ENCODE measurements at places on chromosomes 3 and 15.

GRCh38 chr3:60114191-60114590, 1064.4 kb upstream of the CFAP20DC start:
- no peak for DNase-seq

- no peak for DNase-seq
Measured at GRCh38 chr3:111311709-111312235, 230.2 kb upstream of the CD96 start.

GRCh38 chr15:90596943-90597342, 67.2 kb downstream of the CRTC3 start:
- no peak for DNase-seq

DNA sequence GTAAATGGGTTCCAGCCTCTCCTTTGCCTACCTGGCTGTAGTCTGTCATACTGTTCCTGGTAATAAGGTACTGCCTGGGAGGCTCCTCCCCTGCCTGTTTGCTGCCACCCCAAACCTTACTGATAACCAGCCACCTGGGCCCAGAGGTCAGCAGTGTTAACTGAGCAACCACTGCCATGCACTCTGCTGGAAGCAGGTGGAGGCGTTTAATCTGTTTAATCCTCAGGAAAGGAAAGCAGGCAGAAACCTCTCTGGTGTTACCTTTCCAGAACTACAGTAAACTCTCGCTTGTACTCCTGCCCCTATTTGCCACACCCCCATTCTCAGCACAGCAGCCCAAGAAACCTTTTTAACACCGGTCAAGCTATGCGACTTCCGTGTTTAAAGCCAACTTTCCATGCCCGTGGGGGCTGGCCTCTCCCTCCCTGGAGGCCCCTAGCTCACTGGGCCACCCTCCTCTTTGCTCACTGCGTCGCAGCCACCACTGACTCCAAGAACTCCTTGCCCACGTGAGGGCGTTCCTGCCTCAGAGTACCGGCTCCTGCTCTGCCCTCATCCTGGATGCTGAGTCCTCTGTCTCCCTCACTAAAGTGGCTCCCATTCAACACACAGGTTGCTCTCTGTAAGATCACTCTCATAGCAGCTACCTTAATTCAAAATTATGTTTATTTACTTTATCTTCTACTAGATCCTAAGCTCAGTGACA, 8.3 kb downstream of the BDH1 start:
- no peak for DNase-seq
